ENCODE measurements at places on chromosomes 2 and 18. TPM values are rescaled to one million over a fixed set of nuclear protein-coding genes. Genes with fewer than 3 reads are reported as not detected.

ITGA6 gene
- 9.6 TPM for total RNA-seq

GRCh38 chr2:237735798-237736197, 62.8 kb upstream of the RBM44 start:
- no peak overlapping the region for H3K4me3 ChIP-seq
- H3K36me3 ChIP-seq = peaks cover 10% of the 10 kb centered on the region
- H3K4me1 ChIP-seq = peaks cover 36% of the 10 kb centered on the region
- no peak for DNase-seq

ZNF407 gene
- 10.3 TPM for total RNA-seq

- H3K27ac ChIP-seq = no peak overlapping the region
- no peak overlapping the region for H3K4me3 ChIP-seq
- H3K27me3 ChIP-seq = no peaks in the 10 kb centered on the region
- no peaks in the 10 kb centered on the region for H3K4me1 ChIP-seq
These were observed 218.5 kb downstream of the KCNS3 start for GRCh38 chr2:18096836-18097405.

HOXD12 gene
- total RNA-seq = not detected

DNA sequence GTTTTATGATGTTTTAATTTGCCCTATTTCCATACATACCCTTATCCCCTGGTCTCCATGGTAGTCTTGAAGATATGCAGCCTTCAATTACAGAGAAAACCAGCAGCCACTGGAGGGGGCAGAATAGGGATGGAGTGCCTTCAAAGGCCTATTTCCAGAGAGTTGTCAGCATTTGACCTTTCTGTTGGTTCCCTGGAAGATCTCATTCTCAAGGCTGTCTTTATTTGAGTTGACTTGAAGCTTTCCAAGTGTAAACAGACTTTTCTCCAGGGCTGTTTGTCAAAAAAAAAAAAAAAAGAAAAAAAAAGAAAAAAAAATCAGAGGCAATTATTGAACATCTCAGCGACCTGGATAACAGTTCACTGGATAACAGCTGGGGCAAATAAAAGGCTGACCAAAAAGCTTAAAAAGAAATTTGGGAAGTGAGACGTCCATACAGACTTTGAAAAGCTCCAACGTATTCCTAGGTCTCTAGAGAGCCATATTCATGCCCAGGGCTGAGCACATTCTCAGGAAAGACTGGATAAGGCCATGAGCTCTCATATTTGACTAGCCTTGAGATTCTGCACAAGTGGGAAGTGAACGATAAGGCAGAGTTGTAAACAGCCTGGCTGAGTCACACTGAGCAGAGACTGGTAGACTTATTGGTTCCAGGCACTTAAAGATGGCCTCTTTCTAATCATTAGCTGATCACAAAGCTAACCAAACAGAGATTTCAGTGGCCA, 126.6 kb downstream of the VAPA start:
- H3K36me3 ChIP-seq = no peaks in the 10 kb centered on the region
- H3K4me3 ChIP-seq = no peak overlapping the region
- DNase-seq = no peak
- no peak overlapping the region for H3K27ac ChIP-seq

DNA sequence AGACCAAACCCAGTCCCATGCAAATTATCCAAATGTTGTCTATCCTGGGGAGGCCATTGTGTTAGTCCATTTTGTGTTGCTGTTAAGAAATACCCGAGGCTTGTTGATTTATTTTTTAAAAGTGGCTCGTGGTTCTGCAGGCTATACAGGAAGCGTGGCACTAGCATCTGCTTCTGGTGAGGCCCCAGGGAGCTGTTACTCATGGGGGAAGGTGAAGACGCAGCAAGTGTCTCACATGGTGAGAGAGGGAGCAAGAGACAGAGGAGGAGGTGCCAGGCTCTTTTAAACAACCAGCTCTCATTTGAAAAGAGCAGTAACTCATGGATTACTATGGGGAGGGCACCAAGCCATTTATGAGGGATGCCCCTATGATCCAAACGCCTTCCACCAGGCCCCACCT, 80.3 kb upstream of the ARL4C start:
- peaks cover 4% of the 10 kb centered on the region for H3K27me3 ChIP-seq
- H3K36me3 ChIP-seq = no peaks in the 10 kb centered on the region
- no peaks in the 10 kb centered on the region for H3K4me1 ChIP-seq
- no peak overlapping the region for H3K27ac ChIP-seq
- H3K4me3 ChIP-seq = no peak overlapping the region

SCYGR4 gene
- not detected for total RNA-seq

DNA sequence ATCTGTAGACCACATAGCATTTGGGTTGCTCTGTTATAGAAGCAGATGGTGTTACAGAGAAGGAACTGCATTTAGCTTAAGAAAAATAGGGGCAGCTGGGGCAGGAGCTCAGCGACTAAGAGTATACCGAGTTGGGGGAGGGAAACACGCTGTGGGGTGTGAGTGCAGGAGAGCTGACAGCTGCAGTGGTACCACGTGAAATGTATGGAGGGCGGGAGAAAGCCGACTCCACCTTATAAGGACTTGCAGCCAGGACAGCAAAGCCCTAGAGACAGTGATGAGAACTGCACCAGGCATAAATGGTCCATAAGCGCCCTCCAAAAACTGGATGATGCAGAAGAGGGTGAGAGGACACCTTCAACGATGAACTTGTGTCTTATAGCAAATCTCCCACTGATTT, 237.6 kb downstream of the PRKCE start:
- peak; percentile 39 for DNase-seq
- H3K4me3 ChIP-seq = no peak overlapping the region
- peaks cover 34% of the 10 kb centered on the region for H3K4me1 ChIP-seq
- H3K27ac ChIP-seq = no peak overlapping the region
- no peaks in the 10 kb centered on the region for H3K36me3 ChIP-seq

- no peak overlapping the region for H3K27ac ChIP-seq
- no peaks in the 10 kb centered on the region for H3K36me3 ChIP-seq
- no peak for DNase-seq
These were observed 603.3 kb upstream of the POU3F3 start for GRCh38 chr2:104250635-104251034.

ASTL gene
- 23.3 TPM for total RNA-seq

DNA sequence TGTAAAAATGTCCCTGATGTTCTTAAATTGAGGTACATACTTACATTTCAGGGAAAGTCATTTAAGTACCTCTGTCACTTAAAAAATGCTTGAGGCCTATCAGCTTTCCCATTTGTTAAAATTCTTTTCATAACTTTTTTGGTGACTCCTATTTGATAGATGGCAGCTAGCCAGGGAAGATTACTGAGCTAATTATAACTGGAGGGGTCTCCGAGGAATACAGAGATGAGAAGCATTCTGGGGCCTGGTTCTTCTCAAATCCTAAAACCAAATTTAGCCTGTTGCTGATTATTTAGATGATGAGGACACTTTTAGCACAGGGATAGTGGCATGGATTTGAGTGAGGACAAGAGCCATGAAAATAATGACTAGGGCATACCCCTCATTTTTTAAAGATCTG, 4.8 kb downstream of the UGP2 start:
- DNase-seq = no peak
- no peak overlapping the region for H3K4me3 ChIP-seq
- H3K27me3 ChIP-seq = no peaks in the 10 kb centered on the region
- H3K4me1 ChIP-seq = peaks cover 59% of the 10 kb centered on the region

- H3K4me1 ChIP-seq = peaks cover 4% of the 10 kb centered on the region
- H3K27me3 ChIP-seq = peaks cover 10% of the 10 kb centered on the region
- DNase-seq = no peak
- no peak overlapping the region for H3K27ac ChIP-seq
These were observed 188.8 kb downstream of the TSN start for GRCh38 chr2:121944072-121944831.

DNA sequence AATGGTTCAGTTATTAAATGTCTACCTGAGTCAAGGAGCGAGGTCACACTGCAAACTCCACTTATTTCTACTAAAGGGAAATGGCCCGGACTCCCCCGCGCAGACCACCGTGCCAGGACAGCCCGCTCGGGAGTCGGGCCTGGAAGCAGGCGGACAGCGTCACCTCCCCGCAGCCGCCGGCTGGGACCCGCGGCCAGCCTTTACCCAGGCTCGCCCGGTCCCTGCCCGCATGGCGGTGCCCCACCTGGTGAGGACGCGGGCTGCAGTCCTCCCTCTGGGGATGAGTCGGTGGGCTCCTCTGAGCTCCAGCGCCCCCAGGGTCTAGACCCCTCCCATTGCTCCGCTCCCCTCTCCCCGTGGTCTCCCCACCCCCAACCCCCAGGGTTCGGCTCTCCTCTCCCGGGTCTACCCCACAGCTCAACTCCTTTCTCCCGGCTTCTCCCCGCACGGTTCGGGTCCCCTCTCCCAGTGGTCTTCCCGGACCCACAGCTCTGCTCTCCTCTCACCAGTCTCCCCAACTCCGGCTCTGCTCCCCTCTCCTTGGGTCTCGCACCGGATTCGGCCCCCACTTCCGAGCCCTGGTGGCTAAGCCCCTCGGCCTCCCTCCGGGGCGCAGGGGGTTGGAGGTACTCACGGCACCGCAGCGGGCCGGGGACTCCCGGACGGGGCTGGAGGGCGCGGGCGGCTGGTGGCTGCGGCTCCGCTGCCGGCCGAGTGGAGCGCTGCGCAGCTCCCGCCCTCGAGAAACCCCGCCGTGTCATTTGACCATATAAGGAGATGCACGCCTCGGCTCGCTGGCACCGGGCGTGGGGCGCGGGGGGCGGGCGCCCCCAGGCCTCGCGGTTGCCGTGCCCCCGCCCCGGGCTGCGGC, at the start of gene FHL2:
Gene FHL2, minus strand, starts transcription at position 716 of the 871 bp plus-strand sequence. CDS start 12,535 bp downstream, outside the sequence.
- peak within 1 kb of the TSS; percentile 40 for H3K27ac ChIP-seq
- peaks cover 11% of the 10 kb centered on the region for H3K4me1 ChIP-seq
- DNase-seq = peak; percentile 80
- peaks cover 2% of the 10 kb centered on the region for H3K36me3 ChIP-seq
- peak within 1 kb of the TSS; percentile 81 for H3K4me3 ChIP-seq

TDRD15 gene
- not detected for total RNA-seq

PRADC1 gene
- 19.6 TPM for total RNA-seq

- H3K27me3 ChIP-seq = no peaks in the 10 kb centered on the region
- H3K4me1 ChIP-seq = peaks cover 11% of the 10 kb centered on the region
- H3K4me3 ChIP-seq = no peak overlapping the region
- H3K36me3 ChIP-seq = no peaks in the 10 kb centered on the region
These were observed 18.0 kb upstream of the DPP4 start for GRCh38 chr2:162092008-162092390.

DNA sequence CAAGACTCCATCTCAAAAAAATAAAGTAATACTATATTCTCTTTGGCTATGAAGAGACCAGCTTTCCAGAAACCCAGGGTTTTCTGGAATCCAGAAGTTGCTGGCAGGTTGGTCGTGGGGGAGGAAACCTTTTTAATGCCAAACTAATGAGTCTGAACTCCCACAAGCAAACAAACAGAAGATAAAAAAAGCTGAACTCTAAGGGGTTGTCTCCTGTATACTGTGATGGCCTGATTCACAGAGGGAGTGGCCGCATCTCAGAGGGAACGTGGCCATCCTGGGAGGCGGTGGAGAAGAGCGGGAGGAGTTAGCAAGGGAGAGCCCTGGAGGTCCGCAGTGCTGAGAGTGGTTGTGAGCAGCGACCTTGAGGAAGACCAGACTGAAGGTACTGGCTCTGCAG, 36.1 kb downstream of the LIMS1 start:
- no peaks in the 10 kb centered on the region for H3K36me3 ChIP-seq
- H3K4me3 ChIP-seq = no peak overlapping the region
- DNase-seq = no peak
- no peak overlapping the region for H3K27ac ChIP-seq
- H3K4me1 ChIP-seq = peaks cover 25% of the 10 kb centered on the region
- H3K27me3 ChIP-seq = no peaks in the 10 kb centered on the region

- peak; percentile 73 for DNase-seq
- H3K27ac ChIP-seq = no peak overlapping the region
- peak overlapping the region; percentile 46 for H3K4me3 ChIP-seq
- peaks cover 14% of the 10 kb centered on the region for H3K36me3 ChIP-seq
These were observed 1.9 kb downstream of the TLX2 start for GRCh38 chr2:74515981-74516633.

- no peak overlapping the region for H3K4me3 ChIP-seq
- DNase-seq = no peak
- H3K27me3 ChIP-seq = no peaks in the 10 kb centered on the region
- no peak overlapping the region for H3K27ac ChIP-seq
- peaks cover 5% of the 10 kb centered on the region for H3K36me3 ChIP-seq
These were observed 63.1 kb downstream of the CCDC150 start for GRCh38 chr2:196702641-196703040.

GPR35 gene
- 7.6 TPM for total RNA-seq

- DNase-seq = no peak
- H3K4me3 ChIP-seq = no peak overlapping the region
- H3K27me3 ChIP-seq = peaks cover 30% of the 10 kb centered on the region
These were observed 11.4 kb downstream of the RAB31 start for GRCh38 chr18:9719421-9719981.

DNA sequence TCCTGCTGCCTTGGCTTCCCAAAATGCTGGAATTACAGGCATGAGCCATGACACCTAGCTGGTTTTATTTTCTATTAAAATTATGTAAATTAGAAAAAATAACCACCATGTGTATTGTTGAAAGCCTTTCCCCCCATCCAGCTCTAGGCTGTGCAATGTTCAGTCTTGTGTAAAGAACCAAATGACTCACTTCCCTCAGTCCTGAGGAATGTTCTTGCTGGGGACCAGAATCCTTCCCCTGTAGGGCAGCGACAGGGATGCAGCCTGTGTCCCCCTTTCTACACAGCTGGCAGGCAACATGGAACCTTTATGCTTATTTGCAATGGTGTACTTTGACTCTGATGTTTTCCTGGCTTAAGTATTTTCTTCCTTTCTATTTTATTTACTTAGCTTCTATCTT, 29.4 kb downstream of the AOX1 start:
- no peak overlapping the region for H3K4me3 ChIP-seq
- no peak for DNase-seq
- H3K4me1 ChIP-seq = peaks cover 10% of the 10 kb centered on the region
- H3K36me3 ChIP-seq = no peaks in the 10 kb centered on the region
- peaks cover 6% of the 10 kb centered on the region for H3K27me3 ChIP-seq

DNA sequence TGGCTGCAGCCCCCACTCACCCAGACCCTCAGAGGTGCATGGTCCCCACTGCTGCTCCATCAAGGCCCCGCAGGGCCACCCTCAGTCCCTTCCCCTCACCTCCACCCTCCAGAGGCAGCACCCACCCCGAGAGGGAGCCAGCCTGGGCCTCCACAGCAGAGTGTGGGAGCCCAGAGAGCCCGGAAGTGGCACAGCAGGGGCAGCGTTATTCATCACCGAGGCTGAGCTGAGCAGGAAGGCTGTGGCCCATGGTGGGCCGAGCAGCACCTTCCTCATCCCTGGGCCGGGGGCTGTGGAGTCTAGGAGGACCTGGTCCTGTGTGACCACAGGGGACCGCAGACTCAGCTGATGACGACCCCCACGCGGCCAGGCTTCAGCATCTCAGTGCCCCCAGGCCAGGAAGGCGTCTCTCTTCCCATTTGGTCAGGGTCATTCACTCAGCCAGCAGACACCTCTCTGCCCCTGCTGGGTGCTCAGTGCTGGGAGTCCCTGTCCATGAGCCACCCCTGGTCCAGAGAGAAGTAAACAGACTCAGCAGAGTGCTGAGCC, 258.1 kb downstream of the ATAD2B start:
- no peaks in the 10 kb centered on the region for H3K4me1 ChIP-seq
- no peak overlapping the region for H3K27ac ChIP-seq
- DNase-seq = no peak
- no peaks in the 10 kb centered on the region for H3K36me3 ChIP-seq
- H3K27me3 ChIP-seq = peaks cover 2% of the 10 kb centered on the region
